ENCODE measurements at places on chromosomes 7 and 10.

DNA sequence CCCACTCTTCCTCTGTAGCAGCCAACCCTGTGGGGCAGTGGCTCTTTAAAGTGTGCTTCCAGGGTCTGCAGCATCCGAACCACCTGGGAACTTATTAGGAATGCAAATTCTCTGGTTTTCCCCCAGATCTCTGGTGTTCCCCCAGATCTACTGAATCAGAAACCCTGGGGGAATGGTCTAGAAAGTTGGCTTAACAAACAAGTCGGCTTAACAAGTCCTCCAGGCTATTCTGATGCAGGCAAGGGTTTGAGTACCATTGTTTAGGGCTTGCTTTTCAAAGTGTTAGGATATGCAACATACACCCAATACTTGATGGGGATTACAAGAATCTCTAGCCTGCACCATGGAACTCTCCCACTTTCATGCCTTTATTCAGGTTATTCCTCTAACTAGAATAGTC is 126.3 kb downstream of the RALA start:
- DNase-seq = no peak

DNA sequence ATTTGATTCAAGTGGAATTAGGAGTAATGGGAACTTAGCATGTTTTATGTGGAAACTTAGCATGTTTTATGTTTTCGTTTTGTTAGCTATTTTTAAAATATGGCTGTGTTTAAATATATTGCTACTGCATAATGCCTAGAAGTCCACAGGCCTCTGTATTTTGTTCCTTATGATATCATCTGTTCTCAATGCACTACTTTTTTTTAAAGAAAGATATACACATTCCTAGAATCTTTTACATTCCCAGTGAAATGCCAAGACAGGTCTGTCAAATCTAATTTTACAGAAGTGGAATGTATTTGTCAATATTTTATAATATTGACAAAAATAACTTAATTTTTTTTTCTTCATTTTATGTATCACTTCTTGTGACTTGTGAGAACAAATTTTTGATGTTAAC is 51.6 kb downstream of the ST7 start:
- DNase-seq = no peak

DNA sequence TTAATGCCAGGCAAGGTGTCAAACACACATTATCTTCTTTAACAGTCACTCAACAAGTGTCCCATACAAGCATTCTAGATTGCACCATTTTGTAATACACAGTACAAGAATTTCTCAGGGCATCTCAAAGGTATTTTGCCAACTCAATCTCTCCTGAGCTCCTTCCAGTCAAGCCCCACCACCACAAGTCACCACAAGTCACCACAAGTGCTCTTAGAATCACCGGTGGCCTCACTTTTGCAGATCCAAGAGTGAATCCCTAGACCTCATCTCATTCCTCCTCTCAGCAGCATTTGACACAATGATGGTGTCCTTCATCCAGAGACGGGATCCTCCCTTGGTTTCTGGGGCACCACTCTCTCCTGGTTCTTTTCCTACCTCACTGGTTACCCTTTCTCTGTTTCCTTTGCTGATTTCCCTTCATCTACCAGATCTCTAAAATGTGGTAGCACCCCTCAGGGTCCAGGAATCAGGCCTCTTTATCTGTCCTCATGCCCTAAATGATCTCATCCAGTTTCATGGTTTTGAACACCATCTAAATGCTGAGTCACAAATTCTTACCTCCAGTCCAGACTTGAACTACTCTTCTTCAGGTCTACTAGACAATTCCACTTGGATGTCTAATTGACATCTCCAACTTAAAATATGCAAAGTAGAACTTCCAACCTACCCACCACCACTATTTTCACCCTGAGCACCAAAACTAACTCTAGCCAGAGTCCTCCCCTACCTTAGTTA is 26.9 kb downstream of the VPS41 start:
- no peak for DNase-seq

DNA sequence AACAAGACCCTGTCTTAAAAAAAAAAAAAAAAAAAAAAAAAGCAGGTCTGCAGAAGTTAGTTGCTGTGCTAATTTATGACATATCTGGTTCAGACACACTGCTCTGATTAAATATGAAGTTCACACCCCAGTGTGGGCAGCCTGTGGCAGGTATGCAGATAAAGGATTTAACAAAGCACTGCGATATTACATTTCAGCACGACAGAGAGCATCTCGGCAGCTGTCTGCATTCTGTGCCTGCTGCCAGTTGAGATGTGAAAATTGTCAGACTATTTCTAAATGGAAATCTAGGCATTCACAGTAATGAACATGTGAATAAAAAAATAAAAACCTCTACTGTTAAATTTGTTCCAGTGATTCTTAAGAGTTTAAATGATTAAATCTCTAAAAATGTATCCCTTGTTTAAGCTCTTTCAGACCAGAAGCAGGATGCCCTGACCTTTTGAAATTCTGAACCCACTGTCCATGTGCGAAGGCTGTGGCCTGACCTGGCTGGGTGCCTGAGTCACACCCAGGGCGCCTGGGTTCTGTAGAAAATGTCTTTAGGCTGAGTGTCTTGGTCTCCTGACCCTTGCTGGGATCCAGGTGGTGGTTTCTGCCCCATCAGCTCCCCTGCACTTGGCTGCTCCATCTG is 272.9 kb downstream of the WDR37 start:
- no peak for DNase-seq

- DNase-seq = no peak
Observed at GRCh38 chr10:51629934-51630639, 69.3 kb downstream of the CSTF2T start.

DNA sequence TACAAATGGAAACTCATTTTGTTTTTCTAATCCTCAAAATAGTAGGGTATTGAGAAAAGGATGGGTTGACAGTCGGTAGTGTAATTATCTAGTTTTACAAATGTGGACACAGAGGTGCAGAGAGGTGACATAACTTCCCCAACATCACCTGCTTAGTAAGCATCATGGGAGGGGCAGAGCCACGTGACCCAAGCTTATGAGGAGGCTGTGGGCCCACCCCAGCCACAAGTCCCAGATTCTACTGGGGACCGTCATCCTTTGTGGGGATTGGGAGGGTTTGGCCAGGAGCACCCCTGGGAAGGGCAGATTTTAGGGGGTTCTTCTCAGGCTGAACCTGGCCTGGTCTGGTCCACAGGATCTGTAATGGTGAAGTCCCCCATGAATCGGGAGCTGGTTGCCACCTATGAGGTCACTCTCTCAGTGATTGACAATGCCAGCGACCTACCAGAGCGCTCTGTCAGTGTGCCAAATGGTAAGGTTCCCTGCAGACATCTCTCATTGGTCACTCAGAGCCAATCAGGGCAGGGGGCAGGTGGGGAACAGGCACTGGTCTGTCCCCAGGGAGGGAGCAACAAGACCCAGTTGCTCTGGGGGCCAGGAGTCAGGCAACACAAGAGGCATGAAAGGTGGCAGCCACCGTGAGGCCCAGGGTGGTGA is 23.6 kb upstream of the VSIR start:
- no peak for DNase-seq

- DNase-seq = no peak
Observed at GRCh38 chr7:90593205-90593604, 2.9 kb upstream of the CDK14 start.

DNA sequence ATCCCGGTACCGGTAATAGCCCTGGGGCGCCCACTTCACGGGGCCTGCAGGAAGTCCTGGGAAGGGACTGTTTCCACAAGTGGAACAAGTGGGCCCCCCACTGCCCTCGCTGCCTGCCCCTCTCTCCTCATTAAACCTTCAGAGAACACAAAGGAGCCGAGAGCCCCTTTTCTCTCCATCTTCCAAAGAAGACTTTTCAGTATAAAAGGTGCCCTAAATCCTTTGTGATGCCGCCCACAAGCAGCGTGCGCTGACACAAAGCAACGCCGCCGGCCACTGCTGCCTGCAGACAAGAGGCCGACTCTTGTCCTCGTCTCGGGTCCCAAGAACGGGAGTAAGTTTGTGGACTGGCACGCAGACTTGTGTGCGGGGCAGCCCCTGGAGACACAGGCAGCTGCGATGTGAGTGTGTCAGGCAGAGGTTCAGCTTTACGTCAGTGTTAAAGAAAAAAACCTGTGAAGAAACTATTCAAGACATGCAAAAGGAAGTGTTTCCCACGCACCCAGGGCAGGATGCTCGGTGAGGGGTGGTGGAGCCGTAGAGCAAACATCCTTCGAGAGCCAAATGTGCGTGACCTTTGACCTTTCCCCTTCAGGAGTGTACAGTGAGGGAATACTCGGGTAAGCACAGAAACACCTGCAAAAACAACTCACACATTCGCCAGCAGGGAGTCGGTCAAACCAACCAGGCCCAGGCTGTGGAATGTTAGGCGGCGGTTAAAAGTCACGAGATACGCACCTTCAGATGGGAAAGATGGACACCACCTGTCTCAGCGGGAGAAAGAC is 118.2 kb downstream of the VIPR2 start:
- no peak for DNase-seq

GRCh38 chr7:114942446-114943175 is 20.7 kb downstream of the MDFIC start:
- DNase-seq = no peak

DNA sequence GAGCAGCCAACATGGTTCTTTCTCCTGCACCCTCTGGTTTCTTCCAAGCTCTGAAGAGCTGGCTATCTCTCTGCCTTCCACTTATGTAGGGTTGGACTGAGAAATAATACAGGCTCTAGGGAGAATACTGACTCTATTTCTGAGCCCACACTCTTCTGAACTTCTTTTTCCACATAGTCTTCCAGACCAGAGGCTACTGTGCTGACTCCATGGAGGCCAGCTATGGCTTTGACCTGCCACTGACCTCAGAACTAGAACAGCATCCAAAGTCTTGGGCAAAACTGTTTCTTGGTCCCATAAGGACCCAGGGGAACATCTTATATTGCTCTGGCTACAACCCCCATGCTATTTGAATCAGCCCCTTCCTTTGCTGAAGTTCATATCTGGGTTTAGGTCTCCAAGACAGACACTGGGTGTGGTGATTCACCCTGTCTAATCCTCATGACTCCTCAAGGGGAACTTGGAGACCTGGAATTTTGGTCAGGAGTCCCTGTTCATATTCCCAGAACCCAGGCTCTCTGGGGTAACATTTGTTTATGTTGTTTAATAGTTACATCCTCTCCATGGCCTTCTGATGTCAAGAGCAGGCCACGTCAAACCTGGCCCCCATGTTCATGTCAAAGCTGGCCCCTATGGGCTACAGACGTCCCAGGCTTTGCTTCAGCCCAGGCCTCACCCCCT is 12.1 kb upstream of the PLAU start:
- no peak for DNase-seq

All from HT1080 (cell line).